ENCODE measurements at places on chromosomes 1 and 21.

- DNase-seq = no peak
These were observed 40.2 kb downstream of the RASAL2 start for GRCh38 chr1:178134061-178134460.

- no peak for DNase-seq
These were observed 50.5 kb downstream of the C1orf21 start for GRCh38 chr1:184437291-184437690.

GRCh38 chr1:160863061-160863773 is 530 bp upstream of the CD244 start:
- no peak for DNase-seq

DNA sequence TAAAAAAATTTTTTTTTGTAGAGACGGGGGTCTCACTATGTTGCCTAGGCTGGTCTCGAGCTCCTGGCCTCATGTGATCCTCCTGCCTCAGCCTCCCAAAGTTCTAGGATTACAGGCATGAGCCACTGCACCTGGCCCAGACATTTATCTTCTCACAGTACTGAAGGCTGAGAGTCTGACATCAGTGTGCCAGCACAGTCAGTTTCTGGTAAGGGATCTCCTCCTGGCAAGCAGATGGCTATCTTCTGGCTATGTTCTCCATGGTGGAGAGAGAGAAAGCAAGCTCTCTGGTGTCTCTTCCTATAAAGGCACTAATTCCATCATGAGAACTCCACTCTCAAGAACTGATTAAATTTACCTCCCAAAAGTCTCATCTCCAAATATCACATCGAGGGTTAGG is 57.8 kb upstream of the C1orf185 start:
- DNase-seq = no peak

DNA sequence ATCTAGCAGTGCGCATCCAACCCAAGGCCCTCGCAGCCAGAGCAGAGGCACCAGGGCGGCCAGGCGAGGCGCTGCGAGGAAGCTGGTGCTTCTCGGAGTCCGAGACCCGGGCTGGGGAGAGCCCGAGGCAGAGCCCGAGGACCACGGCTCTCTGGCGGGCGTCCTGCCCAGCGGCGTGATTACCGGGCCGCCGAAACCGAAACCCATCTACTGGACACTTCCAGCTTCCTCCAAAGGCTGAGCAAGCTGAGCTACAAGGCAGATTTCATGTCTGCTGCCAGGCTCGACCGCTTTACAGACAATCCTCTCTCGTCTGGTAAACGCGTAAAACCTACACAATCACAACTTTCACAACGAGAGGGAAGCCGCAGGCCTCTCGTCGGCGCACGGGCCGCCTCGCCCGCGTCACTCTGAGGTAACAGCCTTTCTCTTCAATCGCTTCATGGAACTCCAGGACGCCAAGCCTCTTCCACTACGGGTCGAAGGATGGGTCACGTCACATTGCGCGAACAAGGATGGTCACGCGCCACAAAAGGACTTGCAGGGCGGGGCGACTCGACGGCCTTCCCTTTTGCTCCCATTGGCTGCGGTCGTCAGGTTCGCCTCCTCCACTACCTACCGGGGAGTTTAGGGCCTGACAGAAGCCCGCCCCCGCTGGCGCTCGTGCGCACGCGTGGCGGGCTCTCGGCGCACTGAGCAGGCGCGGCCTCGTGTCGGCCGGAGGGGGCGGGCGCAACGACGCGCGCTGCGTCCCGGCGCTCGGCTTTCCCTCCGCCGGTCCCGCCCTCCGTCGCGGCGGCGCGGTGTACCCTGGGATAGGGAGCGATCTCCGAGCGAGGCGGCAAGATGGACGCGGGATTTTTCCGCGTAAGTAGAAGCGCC is at the start of gene SRRM1:
Gene SRRM1 (plus strand): TSS at position 822 of the 882 bp plus-strand sequence. CDS start 25 bp downstream, at position 847.
- DNase-seq = peak; percentile 100

- no peak for DNase-seq
These were observed 2.8 kb upstream of the RAP1GAP start for GRCh38 chr1:21671915-21672314.

DNA sequence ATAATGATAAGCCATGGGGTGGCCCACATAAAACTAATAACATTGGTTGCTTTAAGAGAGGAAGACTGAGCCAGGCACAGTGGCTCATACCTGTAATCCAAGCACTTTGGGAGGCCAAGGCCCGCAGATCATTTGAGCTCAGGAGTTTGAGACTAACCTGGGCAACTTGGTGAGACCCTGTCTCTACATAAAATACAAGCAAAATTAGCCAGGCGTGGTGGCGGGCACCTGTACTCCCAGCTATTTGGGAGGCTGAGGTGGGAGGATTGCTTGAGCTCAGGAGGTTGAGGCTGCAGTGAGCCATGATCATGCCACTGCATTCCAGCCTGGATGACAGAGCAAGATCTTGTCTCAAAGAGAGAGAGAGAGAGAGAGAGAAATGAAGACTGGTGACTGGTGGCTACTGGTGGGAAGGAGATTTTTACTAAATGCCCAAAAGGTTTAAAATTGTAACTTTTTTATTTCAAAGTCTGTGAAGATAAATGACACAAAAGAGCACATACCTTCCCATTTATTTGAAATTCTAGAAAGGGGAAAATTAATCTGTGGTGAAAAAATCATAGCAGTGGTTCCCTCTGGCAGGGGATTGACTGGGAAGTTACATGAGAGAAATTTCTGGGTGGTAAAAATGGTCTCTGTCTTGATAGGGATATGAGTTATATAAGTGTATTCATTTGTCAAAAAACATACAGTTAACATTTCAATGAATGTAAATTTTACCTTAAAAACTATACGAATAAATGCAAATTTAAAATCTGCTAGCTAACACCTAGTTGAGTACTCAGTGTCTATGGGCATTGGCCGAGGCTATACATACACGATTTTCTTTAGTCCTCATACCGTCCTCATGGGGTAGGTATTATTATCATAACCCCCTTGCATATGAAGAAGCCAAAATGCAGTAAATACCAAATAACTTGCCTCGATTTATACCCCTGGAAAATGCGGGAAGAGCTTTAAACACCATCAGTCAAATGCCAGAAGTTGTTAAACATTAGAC is 2.2 kb upstream of the NBPF1 start:
- DNase-seq = no peak

DNA sequence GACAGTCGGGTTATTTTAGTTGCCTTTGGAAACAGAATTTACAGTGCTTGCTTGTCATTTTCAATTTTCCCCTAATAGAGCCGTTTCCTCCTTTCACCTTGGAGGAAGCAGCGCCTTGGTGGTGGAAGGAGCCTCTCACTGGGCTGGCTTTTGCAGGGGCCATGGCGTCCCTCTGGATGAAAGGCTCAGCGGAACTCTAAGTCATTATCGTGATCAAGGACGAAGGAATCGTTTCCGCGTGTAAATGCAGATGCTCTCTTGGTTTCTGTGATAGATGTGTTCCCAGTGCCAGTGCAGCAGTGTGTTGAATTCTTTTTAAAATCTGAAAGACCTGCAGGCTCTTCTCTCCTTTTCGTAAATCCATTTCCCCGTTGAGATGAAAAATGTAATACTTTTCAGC is 126.2 kb upstream of the LMO4 start:
- no peak for DNase-seq

DNA sequence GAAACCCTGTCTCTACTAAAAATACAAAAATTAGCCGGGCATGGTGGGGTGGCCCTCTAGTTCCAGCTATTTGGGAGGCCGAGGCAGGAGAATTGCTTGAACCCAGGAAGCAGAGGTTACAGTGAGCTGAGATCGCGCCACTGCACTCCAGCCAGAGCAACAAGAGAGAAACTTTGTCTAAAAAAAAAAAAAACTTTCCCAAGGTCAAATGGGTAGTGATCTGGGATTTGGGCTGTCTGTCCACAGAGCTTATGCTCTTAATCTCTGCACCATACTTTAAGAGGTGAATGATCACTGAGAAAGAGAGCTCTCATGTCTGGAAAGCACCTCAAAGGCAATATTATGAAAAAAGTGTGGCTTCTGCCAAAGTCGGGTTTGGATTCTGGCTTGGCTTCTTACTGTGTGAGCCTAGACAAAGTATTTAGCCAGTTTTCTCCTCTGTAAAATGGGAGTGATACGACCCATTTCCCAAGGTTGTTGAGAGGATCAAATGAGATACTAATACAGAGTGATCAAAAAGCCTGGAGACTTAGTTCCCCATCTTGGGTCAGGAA is 34.4 kb downstream of the ATP2B4 start:
- no peak for DNase-seq

DNA sequence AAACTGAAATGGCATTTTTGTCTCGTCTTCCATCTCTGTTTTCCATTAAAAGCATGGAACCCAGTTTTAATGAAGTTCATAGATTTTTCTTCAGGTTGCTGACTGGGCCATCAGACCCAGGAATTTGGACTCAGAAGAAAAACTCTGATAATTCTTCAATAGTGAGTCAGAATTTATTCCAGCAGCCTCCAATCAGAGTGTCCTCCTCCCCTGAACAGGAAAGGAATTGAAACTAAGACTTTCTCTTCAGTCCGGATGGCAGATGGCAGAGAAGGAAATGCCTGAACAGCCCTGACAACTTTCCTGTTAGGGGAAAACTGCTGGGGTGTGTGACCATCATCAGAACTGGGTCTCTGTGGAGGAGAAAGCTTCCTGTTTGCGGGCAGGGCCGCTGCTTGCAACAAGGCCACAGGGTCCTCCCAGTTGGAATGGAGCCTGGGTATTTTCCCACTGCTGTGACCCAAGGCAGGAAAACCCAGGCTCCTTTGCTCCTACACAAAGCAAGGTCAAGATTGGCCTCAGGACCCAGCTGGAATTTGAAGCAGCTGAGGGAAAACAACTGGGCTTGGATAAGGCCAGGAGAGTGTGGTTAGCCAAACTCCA is 20.7 kb downstream of the CD34 start:
- no peak for DNase-seq

GRCh38 chr1:160789702-160790611 is 6.0 kb upstream of the LY9 start:
- DNase-seq = peak; percentile 86

DNA sequence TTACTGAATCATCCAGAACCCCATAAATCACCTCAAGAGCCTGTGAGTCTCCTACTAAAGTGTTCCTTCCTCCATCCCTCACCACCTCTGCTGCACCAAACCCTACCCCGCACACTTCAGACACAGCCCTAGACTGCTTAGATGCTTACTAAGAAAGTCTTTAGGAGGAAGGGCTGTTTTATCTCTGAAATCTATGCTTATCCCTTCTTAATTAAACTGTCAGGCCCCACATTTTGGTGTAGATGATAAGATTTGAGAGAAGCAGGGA is 216.8 kb upstream of the SGIP1 start:
- no peak for DNase-seq

DNA sequence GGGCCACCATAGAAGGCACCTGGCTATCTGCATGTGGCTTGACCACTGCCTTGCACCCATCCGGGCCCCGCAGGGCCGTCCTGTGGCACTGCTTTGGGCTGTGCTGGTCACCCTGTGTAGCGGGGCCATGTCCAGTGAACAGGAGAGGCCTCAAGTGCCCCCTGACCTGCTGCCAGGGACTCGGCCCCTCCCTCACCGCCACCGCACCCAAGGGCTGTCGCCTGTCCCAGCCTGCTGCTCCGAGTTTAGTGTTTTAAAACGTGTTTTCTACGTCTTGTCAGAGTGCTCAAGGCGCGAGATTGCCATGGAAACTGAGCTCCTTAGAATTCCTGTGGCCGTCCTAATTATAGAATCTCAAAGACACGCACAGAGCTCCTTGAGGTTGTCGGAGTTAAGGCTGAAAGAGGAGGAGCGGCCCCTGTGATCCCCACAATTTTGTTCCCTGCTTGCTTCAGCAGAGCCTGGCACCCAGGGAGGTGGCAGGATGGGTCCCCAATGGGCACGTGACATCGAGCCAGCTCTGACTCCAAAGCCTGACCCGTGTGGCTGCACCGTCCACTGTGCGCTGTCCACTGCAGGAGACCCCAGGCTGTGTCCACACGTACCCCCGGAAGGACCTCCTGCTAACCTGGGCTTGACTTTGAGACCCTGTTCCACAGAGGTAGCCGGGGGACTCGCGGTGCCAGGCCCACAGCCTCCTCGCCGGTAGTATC is 66.2 kb downstream of the FAAP20 start:
- no peak for DNase-seq

DNA sequence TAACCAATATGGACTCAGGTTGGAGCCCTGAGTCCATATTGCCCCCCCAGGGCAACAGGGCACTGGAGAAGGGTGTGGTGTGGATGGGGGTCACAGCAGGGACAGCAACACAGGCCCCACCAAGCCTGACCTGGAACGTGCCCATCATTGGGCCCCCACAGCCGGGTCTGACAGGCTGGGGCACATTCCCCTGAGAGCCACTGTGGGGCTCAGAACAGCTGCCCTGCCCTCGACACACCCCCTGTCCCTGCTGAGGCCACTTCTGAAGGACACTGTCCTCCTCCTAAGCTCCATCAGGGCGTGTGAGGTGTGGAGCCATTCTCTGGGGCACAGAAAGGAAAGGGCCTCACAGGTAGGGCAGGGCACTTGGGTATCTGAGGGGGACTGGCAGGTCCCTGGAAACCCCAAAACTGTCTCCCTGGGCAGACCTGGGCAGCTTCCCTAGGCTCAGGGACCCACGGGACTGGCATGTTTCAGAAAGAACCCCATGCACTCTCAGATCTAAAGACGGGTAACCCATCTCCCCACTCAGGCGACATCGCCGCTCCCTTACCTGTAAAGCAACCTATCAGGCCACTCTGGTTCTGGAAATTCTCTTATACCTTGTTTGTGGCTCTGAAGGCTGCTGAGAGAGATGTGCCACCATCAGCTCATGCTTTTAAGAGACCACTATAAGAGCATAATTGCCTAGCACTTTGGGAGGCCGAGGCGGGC is 95.5 kb downstream of the DMRTB1 start:
- peak; percentile 10 for DNase-seq

DNA sequence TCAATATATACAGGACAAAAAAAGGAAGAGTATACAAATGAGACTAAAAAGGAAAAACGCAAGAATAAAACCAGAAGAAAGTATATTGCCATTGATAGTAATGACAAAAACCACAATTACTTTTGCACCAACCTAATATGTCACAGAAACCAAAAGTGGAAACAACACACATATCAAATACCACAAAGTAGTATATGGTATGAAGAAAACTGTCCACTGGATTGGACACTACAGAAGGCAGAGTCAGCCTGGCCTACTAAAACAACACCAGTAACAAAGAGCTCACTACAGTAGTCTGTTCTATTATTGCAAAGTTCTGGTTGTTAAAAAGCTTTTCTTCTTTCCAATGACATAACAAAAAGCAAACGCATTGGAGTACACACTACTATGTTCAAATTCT is 17.7 kb downstream of the TESK2 start:
- no peak for DNase-seq

DNA sequence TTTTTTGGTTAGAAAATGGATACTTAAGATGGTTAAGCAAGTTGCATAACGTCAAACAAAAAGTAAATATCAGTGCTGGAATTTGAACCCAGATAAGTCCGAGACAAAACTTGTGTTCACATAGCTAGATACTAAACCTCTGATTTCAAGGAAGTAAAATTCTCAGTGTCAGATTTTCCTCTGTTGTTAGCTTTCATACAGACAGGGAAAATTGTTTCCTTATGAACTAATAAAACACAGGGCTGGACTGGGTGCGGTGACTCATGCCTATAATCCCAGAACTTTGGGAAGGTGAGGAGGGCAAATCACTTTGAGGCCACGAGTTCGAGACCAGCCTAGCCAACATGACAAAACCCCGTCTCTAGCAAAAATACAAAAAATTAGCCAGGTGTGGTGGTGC is 51.3 kb downstream of the PCNX2 start:
- no peak for DNase-seq

- no peak for DNase-seq
These were observed 65.2 kb upstream of the PRKACB start for GRCh38 chr1:84078842-84079202.
